ENCODE measurements at places on chromosomes 3 and 15. TPM values are rescaled to one million over a fixed set of nuclear protein-coding genes. Genes with fewer than 3 reads are reported as not detected.

DNA sequence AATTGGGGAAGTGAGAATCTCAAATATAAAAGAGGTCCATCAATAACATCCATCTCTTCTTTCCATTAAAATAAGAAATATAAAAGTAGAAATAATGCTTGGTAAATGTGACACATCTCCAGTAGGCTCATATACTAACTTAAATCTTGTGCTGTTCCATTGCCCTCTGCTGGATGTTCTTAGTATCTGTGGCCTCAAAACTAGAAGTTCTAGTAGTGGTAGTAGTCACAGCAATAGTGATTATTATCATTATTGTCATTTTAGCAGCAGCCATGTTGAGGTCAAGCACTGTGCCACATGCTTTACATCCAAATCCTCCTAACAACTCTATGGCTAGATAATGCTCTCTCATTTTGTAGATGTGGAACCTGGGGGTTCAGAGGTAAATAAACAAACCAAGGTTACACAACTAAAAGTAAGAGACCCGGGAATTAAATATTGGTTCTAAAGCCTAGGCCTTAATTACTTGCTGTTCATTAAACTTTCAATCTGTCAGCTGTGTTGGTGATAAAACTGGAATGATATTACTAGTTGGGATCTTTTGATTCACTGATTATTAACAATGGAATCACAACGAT lies 20.2 kb upstream of the BTLA start:
- DNase-seq = no peak

DNA sequence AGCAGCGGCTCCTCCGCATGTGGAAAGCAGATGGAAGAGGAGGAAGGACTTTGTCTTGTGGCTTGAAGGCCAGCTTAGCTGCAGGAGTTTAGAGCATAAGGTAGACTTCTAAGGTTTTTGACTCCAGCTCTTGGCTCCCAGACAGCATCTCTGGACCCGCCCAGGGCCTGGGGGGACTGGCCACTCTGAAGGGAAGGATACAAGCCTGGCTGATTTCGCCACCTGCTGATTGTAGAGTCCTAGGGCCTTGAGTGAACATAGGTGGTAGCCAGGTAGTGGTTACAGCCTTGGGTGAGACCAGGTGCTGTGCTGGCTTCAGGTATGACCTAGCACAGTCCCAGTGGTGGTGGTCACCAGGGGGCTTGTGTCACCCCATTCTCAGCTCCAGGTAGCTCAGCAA lies 48.4 kb upstream of the RPL35A start:
- no peak for DNase-seq

- no peak for DNase-seq
These were observed 944.4 kb downstream of the VGLL3 start for GRCh38 chr3:86046436-86047136.

- DNase-seq = no peak
These were observed 326.3 kb upstream of the NR2E3 start for GRCh38 chr15:71484080-71484479.

- DNase-seq = no peak
These were observed 977.6 kb downstream of the IGSF11 start for GRCh38 chr3:118057086-118057485.

The CHRNB4 gene
- not detected for total RNA-seq

DNA sequence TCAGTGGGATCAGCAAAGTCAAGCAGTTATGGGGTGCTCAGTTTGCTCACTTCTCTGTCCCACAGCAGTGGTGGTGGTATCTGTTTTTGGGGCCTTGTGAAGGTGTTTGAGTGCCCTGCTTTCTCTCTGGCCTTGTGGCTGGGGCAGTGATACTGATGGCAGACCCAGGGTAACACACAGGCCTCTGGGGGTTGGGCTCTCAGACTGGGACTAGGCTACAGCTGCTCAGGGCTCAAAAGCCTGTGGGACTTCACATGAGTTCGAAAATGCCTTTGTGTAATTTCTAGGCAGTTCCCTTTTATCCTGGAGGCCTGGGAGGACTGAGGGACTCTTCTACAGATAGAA lies 75.3 kb downstream of the STXBP5L start:
- no peak for DNase-seq

DNA sequence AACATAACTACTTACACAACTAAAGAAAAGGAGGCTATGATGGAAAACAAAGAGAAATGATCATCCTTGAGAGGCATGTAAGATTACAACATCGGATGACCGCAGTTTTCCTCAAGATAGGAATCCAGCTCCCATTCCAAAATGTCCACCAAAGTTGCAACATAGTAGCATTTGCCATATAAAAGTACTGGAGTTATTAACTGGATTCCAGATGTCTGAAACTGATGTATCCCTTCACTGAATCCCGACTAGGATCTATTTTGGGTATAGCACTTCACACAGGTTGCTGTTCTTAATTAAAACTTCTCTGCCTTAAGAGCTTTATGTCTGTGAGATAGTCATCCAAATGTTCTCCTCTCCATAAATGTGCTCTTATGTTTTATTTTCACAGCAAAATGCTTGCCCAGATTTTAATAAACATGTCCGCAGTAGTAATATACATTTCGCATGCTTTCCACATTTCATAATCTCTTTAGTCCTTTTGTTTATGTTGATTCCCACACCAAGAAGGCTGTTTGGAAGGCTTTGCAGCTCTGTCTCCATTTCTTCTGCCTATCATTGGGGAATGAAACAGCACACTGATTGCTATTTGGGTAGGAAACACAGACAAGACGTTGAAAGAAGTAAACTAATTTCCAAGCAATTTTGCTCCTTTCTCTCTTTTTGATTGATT lies 716.5 kb upstream of the CFAP20DC start:
- DNase-seq = no peak

DNA sequence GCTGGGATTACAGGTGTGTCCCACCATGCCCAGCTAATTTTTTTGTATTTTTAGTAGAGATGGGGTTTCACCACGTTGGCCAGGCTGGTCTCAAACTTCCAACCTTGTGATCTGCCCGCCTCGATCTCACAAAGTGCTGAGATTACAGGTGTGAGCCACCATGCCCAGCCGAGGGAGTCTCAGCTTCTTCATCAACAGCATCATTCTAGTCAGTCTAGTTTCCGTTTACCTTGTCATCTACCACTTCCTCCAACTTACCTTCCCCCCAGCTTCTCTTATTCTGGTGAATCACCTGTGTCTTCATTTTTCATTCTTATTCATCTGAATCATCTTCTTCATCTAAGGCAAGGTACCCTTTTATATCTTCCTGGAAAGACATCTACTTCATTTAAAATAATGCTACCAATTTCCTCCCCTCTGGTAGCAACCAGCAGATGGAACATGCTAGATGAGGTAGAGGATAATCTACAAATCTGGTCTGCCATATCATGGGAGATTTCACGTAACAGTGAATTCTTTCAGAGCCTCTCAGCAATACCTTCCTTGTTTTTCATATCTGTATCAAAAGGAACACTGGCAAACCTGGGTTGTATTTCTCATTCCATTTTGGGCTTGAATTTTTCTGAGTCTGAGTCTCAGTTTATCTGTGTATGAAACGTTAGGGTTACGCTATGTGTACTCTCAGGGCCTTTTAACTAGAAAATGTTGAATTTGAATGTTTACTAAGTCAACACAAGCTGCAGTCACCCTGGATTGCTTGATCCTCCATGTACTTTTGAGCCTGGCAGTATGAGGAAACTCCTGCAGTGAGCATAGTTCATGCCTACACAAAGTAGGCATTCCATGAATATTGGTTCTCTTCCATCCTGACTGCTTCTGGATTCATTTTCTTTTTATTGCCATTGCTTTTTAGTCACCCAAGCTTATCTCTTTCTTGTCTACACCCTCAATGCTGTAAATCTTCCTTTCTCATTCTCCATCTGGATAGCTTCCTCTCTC lies 16.8 kb downstream of the LPP start:
- DNase-seq = no peak

DNA sequence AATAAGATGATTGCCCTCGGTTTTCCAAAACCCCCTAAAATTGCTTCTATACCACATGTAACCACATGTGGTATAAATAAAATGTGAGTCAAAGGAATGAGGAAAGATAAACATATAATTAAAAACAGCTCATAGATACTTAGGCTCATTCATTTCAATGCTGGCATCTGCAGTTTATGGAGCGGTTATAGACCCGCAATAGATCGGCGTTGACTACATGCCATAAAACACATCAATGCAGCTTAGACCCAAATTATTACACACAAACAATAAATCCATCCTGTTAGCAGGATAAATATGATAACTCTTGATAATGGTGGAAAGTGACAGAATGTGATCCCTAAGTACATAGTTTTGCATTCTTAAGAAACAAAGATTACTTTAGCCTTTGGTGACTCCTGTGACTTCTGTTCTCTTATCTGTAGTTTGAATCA lies 143.7 kb downstream of the NR2F2 start:
- no peak for DNase-seq

DNA sequence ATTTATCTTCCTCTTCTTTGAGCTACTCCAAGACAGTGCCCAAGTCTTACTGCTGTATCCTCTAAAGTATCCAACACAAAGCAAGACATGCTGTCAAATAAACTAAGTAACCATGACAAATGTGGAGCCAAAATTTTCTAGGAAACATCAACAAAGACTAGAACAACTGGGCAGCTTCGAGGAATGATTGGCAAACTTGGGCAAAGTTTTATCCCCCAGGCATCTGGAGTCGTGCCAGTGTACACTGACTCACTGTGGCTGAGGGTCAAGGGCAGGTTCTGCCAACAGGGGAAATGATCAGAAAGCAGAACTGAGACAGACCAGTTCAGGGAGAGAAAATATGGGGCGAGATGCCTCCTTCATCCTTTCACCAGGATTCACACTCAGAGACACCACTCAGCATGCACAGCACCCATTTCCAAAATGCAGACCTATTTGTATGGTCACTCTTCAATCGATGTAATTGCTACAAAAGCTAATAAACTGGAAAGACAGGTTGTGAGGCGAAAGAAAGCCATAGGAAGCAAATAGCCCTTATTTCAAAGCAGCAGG lies 65.8 kb downstream of the MB21D2 start:
- DNase-seq = peak; percentile 79

GRCh38 chr3:9864200-9864927 lies 15.7 kb downstream of the CIDEC start:
- DNase-seq = peak; percentile 92

DNA sequence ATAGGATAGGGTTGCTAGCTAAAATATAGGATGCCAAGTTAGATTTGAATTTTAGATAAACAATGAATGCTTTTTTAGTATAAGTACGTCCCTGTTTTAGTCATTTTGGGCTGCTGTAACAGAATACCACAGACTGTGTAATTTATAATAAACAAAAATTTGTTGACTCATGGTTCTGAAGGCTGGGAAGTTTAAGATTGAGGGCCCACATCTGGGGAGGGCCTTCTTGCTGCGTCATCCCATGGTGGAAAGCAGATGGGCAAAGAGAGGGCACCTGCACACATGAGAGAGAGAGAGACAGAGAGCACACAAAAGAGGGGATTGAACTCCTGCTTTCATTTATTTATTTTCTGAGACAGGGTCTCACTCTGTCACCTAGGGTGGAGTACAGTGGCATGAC lies 246.5 kb downstream of the EPHB1 start:
- no peak for DNase-seq

GRCh38 chr3:177476921-177477435 lies 279.7 kb upstream of the TBL1XR1 start:
- no peak for DNase-seq

DNA sequence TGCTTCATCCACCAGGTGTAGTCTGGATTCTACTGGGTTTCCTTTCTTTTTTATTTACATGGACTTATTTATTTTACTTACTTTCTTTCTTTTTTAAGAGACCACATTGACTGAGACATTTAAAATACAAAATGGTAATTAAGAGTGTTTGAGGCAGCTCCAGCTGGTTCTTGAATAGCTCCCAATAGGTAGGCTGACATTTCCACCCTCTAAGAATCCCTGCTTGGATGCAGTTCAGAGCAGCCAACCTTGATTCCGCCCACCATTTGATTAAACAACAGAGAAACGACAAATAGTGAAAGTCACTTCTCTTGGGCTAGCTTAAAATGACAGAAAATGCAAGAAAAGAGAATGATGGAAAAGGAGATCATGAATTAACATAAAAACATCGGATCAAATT lies 270.5 kb downstream of the TUSC7 start:
- DNase-seq = no peak

DNA sequence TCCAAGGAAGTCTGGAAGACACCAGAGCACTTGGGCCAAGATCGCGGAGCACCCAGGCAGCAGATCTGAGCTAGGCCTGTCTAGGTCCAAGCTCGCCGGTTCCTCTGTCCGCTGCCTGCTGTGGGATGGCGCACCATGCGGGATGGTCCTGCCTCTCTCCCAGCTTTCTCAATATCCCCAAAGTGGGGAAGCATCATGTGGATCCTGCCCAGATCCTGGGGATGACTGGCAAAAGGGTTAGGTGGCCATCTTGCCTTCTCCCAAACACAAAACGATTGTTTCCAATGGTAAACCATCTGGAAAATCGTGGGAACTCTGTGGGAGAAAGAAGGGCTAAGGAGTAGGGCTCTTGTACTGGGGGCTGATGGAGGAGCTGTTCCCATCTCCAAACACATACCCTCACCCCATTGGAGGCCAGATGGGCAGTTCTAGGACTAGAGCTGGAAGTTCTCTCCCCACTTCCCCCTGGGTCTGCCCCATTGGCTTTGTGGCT lies 8.9 kb downstream of the PRKCD start:
- DNase-seq = no peak

Measured in breast epithelium (tissue), 4 donors.